ENCODE measurements at places on chromosomes 1 and 21.

GRCh38 chr1:56578138-56578962 lies 1.0 kb downstream of the PLPP3 start:
- DNase-seq, result no peak

- DNase-seq, result no peak
Observed at GRCh38 chr1:153344718-153345025, 4.0 kb downstream of the PGLYRP4 start.

DNA sequence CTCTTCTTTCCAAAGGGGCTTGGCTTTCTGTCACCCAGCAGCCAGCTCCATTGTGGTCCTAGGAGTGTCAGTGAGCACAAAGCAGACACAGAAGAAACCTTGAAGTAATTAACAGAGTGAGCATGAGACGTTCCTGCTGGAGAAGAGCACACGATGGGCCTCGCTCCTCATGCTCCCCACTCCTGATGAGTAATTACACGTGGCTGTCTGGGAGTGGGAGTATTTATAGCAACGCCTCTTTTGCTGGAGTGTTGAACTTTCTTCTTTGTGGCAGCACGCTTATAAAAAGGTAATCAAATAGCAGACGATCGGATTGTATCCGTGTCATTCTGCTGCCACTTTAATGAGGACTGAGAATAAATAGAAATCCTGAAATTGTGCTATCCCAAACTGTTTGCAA lies 185.8 kb downstream of the CAMTA1 start:
- DNase-seq, result no peak

DNA sequence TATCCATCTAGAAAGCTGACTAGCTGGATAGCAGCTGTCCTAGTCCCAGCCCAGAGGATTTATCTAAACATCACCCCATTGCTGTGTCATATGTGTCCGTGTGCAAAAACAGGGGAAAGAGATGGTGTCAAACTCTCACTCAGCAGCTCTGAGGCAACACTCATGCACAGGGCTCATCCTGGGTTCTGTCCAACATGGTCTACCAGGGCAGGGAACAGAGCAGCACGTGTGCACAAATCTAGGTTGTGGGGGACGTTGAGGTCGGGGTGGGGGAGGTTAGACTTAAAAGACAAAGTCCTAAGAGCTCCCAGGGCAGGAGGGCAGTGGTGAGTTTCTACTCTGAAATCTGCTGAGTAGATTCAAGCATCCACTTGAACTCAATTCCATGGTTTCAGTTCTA lies 16.2 kb downstream of the PI4KB start:
- no peak for DNase-seq

- no peak for DNase-seq
Observed at GRCh38 chr1:157399984-157400382, 152.3 kb downstream of the FCRL5 start.

DNA sequence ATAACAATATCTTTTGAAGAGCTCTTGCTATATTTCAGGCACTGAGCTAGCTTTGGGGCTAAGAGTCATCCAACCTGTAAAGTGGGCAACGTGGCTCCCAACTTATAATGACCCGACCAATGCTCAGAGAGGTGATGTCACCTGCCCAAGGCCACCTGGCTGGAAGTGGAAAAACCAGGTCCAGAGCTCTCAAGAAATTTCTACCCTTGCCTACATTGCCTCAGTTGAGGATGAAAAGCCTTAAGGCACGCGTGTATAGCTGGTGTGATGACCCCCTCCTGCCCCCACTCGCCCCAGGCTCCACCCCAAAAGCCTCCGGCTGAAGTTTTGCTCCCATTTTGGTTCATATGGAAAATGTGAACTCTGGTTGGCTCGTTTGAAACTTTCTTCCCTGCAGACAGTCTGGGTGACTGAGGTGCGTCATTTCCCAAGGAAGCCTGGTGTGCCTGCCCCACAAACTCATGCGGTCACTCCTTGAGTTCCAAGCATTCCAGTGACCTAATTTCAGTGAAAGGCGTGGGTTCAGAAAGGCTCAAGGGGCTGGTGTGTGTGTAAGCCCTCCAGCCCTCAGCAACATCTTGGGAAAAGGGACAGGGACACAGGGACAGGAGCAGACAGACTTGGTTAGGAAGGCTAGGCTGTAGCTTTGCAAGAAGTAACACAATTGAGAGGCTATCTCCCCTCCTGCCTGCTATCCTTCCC lies 20.5 kb downstream of the HTR1D start:
- DNase-seq, result no peak

- DNase-seq, result no peak
Observed at GRCh38 chr1:53951697-53952096, 5.5 kb downstream of the LRRC42 start.

GRCh38 chr1:10980094-10980577 lies 32.3 kb upstream of the TARDBP start:
- peak; percentile 81 for DNase-seq

GRCh38 chr1:17545356-17545755 lies 5.9 kb downstream of the ARHGEF10L start:
- DNase-seq, result no peak

DNA sequence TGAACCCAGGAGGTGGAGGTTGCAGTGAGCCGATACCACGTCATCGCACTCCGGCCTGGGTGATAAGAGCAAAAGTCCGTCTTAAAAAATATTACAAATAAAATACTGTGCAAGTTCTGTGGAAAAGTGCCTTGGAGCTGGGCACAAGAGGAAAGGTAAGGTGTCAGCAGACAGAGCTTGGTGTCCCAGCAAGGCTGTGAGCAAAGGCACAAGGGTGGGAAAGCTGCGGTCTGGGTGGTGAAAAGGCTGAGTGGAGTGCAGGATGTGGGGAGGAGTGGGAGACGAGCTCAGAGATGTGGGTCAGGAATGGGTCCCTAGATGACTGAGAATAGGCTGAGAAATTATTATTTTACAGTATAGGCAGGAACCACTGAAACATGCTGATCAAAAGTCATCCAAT lies 150.6 kb downstream of the RHOU start:
- no peak for DNase-seq

GRCh38 chr1:54439550-54440223 lies 33.5 kb upstream of the SSBP3 start:
- DNase-seq, result no peak

GRCh38 chr1:93346421-93346993 lies 800 bp downstream of the DR1 start:
- DNase-seq, result peak; percentile 10

- DNase-seq, result no peak
Observed at GRCh38 chr1:100361511-100362089, 9.3 kb downstream of the CDC14A start.

DNA sequence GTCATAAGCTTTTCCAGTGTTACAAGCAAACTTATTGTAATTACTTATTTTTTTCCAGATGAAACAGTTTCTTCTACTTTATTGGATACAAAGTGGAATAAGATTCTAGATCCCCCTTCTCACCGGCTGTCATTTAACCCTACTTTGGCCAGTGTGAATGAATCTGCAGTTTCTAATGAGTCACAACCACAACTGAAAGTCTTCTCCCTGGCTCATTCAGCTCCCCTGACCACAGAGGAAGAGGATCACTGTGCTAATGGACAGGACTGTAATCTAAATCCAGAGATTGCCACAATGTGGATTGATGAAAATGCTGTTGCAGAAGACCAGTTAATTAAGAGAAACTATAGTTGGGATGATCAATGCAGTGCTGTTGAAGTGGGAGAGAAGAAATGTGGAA lies 95.5 kb downstream of the ZFYVE9 start:
- DNase-seq, result no peak

- DNase-seq, result no peak
Observed at GRCh38 chr1:197787056-197787455, 11.8 kb upstream of the DENND1B start.

All from cerebellum (tissue), 4 donors.